ENCODE measurements at places on chromosomes 11 and 22.

- DNase-seq = no peak
These were observed 12.4 kb upstream of the PLEKHA7 start for GRCh38 chr11:17026487-17027082.

DNA sequence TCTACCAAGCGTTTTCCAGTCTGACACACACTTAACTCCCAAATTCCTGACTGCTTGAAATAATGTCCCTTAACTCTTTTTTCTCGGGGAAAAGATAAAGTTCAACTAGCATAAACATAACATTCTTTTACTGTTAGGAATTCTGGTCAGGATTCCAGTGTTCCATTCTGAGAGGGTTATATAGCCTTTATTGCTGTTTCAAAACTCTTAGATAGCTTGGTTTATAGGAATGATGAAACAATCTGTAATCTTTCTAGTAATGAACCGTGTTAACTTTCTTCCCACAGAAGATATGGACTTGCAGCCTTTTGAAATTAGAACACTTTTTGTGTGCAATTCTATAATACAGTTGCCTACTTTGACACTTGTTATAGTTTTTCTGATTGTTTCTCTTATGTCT, 8.6 kb downstream of the REXO2 start:
- DNase-seq = no peak

DNA sequence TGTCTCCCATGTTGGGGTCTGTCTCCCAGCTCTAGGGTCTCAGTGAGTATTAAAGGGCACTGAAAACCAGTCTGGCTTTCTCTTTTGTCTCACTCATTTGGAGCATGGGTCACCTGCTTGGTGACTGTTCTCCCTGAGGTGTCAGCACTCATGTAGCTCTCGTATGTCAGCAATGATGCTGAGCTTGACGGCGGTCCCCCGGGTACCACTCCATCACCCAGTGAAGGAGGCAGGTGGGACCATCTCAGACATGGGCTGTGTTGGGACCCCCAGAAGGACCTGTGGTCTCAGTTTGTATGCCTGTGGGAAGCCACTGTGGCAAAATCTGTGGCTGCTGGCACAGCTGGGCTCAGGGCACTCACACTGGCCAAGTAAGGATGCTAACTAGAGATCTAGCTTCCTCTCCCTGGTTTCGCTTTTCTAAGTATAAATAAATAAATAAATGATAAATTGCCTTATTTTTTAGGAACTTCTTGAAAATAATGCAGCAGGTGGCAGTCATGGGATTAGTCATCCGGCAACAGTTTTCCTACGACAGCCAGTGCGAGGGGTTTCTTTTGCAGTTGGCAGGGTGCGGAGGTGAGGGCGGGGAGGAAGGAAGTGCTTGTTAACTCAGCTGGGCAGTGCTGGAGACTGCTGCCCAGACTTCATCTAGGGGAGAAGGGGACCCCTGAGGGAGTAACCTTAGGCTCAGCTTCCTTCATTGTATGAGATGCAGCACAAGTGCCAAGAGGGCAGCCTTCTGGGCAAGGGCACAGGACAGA, 48.8 kb downstream of the OSBP2 start:
- DNase-seq = no peak

- DNase-seq = no peak
These were observed 1.3 kb downstream of the B3GAT1 start for GRCh38 chr11:134410766-134411165.

GRCh38 chr11:45057938-45058646, 88.3 kb upstream of the PRDM11 start:
- DNase-seq = no peak
